Stimulated activated CD4-positive, alpha-beta T cell treated with anti-CD3 and anti-CD28 coated beads, TNF-alpha, amount 100 ng/mL, for 1 hour (primary cell): ENCODE measurements at places on chromosomes 2 and 18.

DNA sequence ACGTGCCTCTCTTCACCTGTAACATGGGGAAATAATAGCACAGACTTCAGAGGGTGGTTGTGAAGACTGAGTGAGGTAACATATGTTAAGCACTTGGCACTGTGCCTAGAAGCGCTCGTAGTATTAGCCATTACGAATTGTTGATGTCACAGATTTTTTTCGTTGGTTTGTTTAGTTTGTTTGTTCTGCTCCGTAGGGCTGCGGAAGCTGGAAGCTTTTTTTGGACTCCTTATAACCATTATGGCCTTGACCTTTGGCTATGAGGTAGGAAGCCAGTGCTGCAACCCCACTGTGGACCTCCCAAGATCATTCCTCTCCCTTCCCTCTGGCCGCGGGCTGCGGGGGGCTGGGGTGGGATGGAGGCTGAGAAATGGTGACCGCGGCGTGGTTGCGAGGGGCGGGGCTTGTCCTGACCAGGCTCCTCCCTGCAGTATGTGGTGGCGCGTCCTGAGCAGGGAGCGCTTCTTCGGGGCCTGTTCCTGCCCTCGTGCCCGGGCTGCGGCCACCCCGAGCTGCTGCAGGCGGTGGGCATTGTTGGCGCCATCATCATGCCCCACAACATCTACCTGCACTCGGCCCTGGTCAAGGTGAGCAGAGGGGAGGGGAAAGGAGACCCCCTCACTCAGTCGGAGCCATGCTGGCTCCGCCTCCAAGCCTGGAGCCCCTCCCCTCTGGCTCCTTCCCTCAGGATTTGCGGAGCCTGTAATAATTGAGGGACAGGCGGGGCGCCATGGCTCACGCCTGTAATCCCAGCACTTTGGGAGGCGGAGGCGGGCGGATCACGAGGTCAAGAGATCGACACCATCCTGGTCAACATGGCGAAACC, 5.5 kb downstream of the SLC11A1 start:
- no peak for DNase-seq

GRCh38 chr2:65549257-65549627, 116.8 kb upstream of the SPRED2 start:
- no peak for DNase-seq

DNA sequence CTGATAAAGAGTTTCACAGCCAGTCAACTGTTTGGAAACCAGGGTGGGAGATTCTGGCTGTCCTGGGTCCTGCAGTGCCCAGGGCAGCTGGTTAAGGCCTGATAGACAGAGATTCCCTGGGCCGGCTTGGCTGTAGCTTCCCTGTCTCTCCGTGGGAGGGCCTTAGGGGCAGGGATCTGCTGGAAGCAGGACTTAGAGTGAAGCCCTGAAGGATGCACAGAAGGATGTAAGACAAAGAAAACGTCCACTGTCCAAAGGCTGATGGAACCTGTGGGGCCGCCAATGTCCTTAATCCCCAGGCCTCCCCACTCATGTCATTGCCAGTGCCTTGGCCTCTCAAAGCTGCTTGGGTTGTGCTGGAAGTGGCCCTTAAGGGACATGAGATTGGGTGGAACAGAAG, 33.0 kb downstream of the MROH2A start:
- DNase-seq, result no peak

GRCh38 chr2:127176371-127177311, 43.5 kb downstream of the CYP27C1 start:
- DNase-seq, result no peak

DNA sequence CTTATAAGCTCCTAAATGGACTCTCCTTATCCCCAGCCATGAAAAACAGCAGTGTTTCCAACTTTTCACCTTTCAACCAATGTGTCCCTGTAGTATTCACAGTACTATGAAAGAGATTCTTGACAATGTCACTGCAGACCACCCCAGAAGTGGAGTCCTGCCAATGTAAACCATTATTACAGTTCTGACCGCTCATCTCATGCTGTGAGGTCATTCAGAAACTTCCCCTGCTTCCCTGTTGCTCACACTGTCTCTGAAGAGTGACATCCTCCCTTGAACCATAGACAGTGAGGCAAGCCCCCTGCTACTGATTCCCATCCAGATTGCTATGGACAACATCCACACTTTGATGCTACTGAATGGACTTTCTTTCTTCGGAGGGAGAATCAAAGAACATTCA, 1523.7 kb upstream of the ACVR2A start:
- no peak for DNase-seq

DNA sequence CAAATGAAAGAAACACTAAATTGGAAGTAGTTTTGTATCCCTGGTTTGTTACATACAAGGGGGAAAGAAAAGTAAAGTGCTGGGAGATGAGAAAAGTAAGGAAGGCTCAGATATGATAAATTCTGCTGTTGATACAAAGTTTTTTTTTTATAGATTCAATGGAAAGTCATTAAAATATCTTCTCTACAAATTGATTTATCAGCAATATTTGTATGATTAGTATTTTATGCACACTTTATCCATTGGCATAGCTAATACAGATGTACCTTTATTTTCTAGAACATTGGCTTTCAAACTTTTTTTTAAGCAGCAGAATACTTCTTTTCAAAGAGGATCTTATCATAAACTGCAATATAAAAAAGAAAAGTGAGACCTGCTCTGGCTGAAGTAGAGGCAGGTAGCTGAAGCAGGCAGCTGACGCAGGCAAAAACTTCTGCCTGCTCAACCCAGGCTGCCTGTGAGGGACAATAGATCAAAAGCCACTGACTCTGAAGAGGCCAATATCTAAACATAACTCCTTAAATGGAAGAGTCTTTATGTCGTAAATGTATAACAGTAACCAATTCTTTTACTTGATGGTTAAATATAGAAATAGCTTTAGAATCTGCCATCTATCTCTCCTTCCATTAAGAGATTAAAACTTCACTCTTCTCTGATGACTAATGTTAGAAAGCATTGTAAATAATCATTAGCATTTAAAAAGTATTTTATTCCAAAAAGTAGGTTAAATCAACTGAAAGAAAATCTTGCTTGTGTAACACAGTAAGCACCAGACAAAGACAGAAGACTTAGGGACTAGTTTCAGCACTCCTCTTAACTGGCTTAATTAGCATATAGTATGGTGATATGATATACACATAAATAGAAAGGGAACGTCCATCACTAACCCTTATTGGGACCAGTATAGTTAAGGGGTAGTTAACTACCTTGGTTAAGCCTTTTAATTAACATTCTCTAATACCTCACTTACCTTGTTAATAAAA, 174.2 kb downstream of the SLC39A10 start:
- DNase-seq, result no peak

DNA sequence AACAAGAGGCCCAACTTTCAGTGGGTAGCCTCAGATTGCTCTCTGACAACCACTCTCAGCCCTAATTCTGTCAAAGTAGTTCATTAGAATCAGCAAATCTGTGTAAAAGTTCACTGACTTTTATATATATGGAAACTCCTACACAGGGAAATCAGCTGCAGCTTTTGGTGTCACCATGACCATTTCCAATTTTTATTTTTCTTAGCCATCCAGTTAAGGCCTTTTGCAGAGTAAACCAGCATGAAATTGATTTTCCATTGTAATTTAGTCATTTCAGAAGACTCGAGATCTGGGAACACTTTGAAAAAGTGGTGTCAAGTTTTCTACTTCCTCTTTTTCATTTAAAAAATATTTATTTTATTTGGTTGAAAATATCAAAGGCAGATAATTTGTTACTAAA, 263.2 kb downstream of the TMEM182 start:
- DNase-seq, result no peak

DNA sequence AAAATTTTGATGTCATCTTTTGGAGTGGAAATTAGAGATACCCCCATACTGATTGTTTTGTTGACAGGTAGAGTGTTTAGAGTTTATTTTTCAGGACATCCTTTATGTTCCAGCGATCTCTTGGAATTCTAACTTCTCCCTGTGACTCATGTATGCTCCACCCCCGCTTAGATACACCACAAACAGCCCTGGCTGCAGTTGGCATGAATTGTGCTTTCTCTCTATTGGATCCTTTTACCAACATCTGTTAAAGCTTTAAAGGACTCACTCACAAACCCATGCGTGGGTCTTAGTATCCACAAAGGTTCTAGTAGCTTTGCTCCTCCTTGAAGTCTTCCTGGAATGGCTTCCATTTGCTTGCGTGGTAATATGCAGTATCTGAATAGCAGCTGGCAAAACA, 409.5 kb upstream of the POU3F3 start:
- no peak for DNase-seq

DNA sequence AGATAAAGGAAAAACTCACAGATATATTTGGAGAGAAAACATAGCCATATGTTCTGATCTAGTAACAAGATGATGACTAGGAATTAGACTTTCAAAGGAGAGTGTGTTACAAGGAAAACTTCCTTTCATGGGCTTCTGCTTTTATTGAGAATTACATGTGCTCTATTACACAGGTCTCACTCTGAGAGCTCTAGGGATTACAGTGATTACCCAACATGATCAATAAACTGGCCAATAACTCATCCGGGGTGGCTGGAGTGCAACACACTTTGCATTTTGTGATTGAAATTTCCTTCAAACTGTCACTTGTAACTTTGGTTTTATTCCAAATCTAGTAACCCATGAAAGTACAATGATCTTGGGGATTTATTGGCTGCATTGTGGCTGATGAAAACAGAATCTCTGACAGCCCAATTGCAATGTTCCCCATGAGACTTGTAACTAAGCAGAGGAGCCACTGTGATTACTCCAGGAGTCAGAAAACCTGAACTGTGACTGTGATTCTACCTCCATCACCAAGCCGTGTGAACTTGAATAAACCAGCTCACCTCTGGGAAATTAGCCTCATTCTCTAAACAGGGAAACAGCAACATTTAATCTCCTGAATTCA, 40.2 kb upstream of the LRRC30 start:
- DNase-seq, result no peak

DNA sequence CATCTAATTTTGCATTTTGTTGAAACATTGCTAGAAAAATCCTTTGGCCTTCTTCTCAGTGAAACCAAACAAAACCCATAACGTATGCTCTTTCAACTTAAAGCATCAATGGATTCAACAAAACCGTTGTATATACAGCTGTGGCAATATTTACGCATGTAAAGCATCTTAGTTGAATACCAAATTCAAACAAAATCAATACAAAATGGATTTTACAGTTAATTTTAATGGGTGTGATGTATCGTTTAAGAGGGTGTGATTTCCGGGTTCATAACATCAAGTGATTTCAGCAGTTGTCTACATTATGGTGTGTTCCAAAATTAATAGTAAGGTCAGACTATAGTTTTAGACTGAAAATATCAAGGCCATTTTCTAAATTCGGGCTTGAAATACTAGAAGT, 198.2 kb downstream of the TGIF1 start:
- no peak for DNase-seq

DNA sequence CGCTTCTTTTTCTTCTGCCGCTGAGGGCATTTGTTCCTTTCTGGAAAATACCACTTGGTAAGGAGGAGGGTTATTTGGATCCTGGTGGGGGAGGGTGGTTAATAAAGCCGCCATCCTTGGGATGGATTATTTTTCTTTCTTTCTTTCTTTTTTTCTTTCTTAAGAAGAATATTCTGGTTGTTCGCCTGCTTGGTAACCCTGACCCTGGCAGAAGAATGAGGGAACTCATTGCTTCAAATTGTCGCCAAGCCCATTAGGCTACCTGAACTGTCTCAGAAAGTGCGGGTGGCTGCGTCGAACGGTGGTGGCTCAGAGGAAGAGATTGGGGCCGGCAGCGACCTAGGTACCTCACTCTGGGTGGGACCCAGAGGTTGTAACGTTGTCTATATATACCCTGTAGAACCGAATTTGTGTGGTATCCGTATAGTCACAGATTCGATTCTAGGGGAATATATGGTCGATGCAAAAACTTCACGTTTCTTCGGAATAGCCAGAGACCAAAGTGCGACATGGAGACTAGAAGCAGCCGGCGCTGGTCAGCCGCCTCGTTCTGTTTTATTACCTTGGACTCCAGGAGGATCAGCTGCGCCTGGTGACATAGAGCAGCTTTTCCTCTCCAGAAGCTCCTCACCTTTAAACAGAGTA, 1.3 kb upstream of the HOXD4 start:
- DNase-seq, result no peak

DNA sequence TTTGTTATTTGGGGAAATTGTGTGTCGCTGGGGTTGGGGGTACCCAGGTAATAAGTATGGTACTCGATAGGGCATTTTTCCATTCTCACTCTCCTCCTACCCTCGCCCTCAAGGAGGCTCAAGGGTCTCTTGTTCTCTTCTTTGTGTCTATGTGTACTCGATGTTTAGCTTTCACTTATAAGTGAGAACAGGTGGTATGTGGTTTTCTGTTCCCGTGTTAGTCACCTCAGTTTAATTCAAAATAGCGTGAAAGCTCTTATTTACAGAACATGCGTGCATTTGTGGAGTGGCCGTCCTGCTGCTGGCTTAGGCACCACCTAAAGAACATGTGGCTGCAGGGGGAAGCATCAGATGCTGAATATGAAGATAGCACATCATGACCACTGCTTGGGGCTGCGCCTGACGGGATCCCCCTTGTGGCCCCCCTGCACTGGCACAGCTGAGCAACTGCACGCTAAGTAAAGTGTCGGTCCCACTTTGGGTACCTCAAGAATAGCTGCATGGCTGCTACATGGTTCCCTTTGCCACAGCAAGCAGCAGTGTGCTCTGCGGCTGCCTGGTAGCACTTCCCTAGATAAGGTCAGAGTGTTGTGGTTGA, 569.0 kb downstream of the DCDC2C start:
- no peak for DNase-seq

DNA sequence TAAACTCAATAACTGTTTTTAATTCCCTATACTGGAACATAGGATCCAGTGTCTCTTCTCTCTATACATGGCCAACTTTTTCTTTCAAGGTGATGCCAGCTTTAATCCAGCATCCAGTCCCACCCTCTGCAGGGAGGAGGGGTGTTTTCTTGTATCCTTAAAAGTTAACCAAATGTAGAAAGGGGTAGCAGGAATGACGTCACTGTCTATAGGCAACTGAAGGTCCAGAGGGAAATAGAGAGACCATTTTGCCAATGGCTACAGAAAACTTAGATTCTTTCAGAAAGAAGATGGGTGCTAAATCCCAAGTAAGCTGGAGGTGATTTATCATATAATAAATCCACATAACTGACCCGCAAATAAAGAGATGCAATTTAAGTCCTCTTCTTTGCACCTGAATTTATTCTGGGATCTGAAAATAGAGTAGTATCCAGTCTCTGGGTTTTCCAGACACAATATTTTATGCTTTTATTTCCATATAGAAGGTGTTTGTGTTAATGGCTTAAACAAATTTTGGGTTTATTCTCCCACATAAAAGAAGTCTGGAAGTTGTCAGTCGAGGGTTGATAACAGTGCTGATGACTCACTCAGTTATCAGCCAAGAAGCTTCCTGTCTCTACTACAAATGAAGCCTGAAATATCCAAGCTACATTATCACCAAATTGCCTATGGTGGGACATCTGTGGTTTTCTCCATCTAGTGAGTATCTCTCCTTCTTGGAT, 5.7 kb upstream of the DNER start:
- DNase-seq, result no peak

- no peak for DNase-seq
These were observed 38.3 kb upstream of the RMDN2 start for GRCh38 chr2:37886745-37887144.

- DNase-seq, result peak; percentile 24
These were observed 149.6 kb downstream of the IRS1 start for GRCh38 chr2:226649871-226650660.
